ENCODE measurements at places on chromosomes 13 and 19.

- no peak for DNase-seq
Observed at GRCh38 chr19:55384131-55384919, at the start of gene TMEM238. TMEM238 (minus strand) TSS chr19:55384292; CDS start chr19:55384259, 33 bp downstream.

DNA sequence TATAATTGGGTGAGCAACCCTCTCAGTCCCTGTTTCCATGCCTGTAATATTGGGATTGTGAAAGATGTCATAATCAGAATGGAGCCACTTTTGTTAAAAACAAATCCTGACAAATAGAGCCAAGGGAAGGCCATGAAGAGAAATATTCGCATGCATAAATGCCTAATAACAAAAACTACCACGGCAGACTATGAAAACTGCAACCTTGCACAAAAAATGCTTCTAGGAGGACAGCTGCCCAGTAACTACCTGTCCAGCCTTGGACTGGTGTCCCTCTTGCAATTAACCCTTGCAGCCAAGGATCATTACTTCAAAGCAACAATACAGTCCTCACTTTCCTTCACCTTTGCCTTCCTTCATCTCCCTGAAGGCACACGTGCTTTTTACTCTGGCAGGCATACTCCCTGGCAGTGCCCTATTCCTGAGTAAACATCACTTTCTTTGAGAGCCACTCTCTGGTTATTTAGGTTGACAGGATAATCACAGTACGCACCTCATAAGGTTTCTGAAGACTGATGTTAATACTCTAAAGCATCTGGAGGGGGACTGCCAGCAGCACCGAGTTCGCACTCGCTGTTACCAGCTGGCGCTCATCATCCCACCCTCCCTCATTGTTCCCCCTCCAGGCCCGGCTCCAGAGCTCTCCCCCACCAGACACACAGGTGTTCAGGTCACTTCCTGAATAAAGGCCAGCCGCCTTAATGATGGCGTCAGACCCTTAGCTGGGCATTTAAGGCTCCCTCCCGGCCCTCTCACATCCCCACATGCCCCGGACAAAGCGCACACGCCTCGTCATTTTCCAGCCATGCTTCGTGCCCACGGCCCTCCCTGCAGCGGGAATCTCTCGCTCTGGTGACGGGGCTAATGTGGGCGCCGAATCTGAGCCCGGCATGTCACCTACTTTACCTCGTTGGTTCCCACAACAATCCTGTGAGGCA lies 57.3 kb downstream of the CDADC1 start:
- DNase-seq = no peak

DNA sequence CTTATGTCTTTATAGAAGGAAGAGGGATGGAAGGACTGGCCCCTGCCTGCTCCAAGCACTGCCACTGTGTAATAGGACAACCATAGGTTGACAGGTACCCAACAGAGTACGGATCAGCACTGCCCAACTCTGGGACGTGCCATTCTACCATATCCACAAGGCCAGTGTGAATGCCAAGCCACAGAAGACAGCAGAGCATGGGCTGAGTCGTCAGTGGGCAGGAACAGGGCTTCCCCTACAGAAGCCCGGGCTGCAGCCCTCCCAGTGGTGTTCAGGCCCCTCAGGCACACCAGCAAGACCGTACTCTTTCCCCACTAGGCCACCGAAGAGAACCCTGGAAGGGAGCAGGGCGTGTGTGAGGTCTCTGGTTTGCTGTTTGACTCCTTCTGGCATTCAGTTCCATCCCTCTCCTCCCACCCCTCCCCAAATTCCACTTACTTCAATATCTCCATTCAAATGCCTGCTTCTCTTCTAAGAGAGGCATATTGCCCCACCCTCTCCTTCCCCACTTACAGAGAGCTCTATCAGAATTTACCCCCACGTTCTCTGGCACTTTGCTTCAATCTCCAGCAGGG lies 209.4 kb downstream of the FOXO1 start:
- no peak for DNase-seq

DNA sequence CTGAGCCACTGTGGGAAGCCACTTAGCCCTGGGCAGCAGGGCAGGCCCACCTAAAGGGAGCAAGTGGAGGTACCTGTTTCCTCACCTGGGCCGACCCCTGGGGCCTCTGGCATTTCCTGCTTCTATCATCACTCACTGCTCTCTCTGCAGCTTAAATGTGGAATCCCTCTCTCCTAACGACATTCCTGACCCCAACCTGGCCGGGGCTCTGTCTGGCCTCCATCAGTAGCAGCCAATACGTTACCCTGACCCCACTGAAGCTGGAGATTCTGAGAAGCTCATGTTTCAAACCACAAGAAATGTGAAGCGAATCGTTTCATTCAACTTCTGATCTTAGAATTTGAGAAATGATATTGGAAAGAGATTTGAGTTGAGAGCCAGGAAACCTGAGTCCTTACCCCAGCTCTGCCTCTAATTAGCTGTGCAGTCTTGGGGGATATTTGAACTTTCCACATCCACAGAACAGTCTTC lies 39.9 kb downstream of the DOCK9 start:
- no peak for DNase-seq

- no peak for DNase-seq
Observed at GRCh38 chr13:90008707-90009149, 1338.8 kb upstream of the MIR17HG start.

GRCh38 chr13:30341815-30342570 lies 34.6 kb upstream of the KATNAL1 start:
- no peak for DNase-seq

- DNase-seq = no peak
Observed at GRCh38 chr13:77584106-77584505, 48.6 kb downstream of the SCEL start.

GRCh38 chr13:43964698-43965458 lies 85.2 kb downstream of the LACC1 start:
- DNase-seq = no peak

DNA sequence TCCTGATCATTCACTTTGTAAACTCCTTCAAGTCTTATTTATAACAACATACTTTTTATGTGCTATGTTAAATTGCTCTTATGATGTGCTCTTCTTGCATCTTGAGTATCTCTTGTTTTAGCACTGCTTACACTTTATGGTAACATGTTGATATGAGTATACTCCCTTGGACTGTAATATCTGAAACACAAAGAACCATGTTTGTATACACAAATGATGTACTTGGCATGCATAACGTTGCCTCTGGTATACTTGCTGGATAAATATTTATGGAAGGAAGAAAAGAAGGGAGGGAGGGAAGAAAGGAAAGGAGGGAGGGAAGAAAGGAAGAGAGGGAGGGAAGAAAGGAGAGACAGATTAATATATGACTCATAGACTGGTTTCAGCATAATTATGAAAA lies 333.2 kb downstream of the PCDH9 start:
- DNase-seq = no peak

GRCh38 chr13:49464085-49464484 lies 20.0 kb downstream of the SETDB2 start:
- no peak for DNase-seq

DNA sequence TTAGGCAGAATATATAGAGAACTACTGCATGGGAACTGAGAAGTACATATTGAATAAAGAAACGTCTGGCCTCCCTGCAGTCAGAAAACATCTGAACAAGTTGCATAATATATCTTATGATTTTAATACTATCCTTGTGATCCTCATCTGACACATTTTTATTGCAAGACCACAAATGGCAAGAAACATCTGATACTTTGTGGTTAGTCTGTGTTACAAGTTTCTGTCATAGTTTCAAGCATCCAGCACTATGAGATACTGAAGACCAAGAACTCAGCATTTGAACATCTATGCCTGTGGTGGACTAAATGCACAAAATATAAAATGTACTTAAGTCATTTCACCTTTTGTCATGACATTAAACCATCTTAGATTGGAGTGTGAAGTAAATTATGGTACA lies 1175.8 kb upstream of the MIR17HG start:
- DNase-seq = no peak

DNA sequence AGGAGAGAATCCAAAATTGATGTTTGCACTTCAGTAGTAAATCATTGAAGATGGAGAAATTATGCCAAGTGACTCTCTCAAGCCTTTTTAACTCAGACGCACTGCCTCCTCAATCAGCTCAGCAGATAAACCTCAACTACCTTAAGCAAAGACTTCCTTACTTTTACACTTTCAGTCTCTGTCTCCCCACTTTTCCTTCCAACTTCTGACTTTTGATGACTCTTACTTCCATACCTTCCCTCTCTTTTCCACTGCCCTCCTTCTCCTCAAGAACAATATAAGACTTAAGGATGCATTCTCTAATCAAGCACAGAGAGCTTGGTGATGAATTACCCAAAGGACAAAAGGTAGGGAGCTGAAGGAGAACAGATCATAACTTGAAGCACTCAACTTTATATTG lies 4.8 kb upstream of the DACH1 start:
- DNase-seq = no peak

- DNase-seq = no peak
Observed at GRCh38 chr13:32248801-32249200, 66.4 kb downstream of the ZAR1L start.

DNA sequence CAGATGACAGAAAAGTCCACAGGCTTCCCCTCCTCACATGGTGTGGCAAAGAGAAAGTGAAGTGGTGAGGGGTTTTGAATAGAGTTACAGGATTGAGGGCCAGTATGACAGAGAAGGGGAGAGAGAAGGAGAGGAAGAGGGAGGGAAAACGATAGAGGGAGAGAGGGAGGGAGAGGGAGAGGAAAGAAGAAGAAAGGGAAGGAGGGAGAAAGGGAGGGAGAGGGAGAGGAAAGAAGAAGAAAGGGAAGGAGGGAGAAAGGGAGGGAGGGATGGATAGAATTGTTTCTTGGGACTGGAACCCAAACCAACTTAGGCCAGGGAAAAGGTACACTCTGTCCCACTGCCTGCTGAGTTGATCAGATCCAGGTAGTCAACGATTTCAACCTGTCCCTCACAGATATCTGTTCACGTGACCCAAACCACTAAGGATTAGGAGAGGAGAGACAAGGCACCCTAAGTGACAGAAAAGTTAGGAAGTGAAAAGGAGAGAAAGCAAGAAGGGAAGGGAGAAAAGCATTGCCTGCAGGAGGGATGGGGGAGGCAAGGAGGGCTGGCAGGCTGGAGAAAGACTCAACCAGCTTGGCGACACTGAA lies 8.1 kb upstream of the IGFL3 start:
- no peak for DNase-seq

GRCh38 chr19:35144600-35145436 lies 1.8 kb downstream of the FXYD7 start:
- peak; percentile 71 for DNase-seq

DNA sequence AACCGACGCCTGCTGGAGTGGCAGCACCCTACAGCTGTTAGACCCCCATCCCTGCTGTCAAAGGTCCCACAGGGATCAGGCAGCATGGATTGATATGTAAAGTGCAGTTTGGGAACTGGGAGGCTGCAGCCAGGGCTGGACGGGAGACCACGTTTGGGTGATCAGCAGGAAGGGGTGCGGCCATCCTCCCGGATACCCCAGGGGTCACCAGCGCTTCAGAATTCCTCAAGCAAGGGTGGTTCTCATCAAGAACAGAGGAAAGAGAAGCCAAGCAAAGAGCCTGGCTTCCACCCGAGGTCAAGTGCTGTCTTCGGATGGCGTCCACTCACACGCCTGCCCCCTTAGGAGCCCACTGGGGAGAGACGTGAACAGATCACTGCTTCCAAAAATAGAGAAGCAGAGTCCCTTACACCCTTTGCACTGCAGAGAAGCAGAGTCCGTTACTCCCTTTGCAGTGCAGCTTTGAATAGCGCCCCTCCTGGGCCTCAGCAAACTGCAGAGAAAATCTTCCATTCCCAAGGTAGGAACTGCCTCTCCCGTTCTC lies 35.5 kb downstream of the DHRS12 start:
- no peak for DNase-seq

GRCh38 chr19:30070968-30071632 lies 129.1 kb downstream of the URI1 start:
- DNase-seq = no peak

DNA sequence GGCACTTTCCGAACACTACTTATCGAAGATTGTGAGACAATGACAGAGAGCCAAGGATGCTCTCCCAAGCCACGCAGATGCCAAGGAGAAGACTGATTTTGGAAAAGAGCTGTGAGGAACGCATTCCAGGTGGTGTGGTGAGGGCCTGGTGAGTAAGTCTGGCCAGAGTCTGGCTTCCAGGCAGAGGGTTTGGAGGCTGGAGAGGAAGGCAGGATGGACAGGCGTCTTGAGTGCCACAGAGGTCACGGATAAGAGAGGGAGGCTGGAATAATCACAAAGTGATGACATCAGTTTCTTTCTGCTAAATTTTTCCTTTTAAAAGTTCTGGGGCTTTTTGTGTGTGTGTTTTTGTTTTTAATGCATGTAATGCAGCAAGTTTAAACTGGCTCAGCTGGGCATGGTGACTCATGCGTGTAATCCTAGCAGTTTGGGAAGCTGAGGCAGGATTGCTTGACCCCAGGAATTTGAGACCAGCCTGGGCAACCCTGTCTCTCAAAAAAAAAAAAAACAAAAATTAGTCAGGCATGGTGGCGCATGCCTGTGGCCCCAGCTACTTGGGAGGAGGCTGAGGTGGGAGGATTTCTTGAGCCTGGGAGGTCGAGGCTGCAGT lies 235.1 kb downstream of the NALCN start:
- DNase-seq = no peak

- no peak for DNase-seq
Observed at GRCh38 chr13:65999411-65999810, 1230.7 kb downstream of the PCDH9 start.
